Stimulated activated CD4-positive, alpha-beta T cell treated with anti-CD3 and anti-CD28 coated beads, Interleukin-15, amount 100 ng/mL, for 24 hours (primary cell): ENCODE measurements at places on chromosomes 6 and 20.
A peak's percentile ranks its signal among the peaks of the same experiment; 100 is the strongest.

- DNase-seq: no peak
These were observed 7.8 kb downstream of the GTPBP2 start for GRCh38 chr6:43621078-43621835.

DNA sequence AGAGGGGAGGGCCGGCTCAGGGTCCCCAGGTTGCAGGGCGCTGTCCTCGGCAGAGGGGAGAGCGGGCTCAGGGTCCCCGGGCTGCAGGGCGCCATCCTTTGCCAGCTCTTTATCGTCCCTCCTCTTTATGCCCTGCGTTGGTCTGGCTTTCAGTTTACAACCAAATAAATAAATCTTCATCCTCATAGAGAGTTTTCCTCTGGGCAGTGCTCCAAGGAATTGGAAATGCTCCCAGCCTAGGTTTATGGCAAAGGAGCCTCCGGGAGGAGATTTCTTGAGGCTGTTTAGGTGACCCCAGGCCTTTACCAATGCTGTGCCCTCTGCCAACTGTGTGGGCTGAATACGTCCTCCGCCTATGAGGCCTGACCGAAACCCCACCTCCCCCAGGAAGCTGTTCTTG, 60.2 kb downstream of the CHMP4B start:
- no peak for DNase-seq

DNA sequence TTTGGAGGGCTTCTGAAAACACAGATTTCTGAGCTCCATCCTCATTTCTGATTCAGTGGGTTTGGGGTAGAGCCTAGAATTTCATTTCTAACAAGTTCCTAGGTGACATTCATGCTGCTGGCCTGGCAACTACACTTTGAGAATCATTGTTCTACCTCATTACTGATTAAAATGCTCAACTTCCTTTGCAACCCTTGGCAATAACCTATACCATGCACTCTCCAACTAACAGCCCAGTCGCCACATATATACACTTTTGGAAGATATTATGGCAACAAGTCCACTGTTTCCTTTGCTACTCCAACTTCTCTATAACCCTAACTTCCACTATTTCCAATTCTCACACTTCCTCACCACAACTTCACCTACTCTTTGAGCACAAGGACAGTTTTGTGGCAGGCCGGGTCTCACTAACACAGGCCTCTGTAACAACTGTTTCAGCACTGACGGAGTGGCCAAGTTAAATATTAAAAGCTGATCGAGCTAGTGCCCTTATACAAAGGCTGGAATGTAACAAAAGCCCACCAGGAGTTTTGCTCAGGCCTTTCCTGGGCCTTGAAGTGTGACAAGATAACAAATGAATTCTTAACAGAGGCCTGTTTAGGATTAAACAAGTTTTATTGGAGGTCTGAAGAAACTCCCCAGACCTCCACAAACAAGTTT, 32.1 kb upstream of the RAB23 start:
- DNase-seq: no peak

DNA sequence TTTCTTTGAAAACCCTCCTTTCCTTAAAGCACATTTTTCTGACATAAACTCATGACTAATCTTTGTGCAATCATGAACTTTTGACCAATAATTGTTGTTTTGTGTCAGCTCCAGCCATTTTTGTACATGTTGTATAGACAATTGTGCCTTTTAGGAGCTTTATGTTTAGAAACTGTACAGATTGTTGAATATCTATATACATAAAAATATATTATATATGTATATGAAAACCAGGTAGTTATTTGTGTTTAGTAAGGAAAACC, 125.7 kb upstream of the EDN1 start:
- no peak for DNase-seq

DNA sequence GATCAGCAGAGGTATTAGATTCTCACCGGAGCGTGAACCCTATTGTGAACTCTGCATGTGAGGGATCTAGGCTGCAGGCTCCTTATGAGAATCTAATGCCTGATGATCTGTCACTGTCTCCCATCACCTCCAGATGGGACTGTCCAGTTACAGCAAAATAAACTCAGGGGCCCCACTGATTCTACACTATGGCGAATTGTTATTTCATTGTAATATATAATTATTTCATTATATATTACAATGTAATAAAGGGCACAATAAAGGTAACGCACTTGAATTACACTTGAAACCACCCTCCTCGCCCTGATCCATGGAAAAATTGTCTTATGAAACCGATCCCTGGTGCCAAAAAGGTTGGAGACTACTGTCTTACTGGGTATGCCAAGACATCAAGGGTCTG, 18.6 kb downstream of the PRKN start:
- DNase-seq: no peak

GRCh38 chr6:28080631-28081485, 490 bp downstream of the ZNF165 start:
- DNase-seq: peak; percentile 92

- no peak for DNase-seq
These were observed 274.6 kb downstream of the FOXC1 start for GRCh38 chr6:1884313-1884712.

- DNase-seq: no peak
These were observed 108.2 kb downstream of the THEMIS start for GRCh38 chr6:127792616-127793015.

- no peak for DNase-seq
These were observed 16.5 kb downstream of the MDFI start for GRCh38 chr6:41654698-41655151.

GRCh38 chr6:140445474-140446004, 1071.1 kb upstream of the CITED2 start:
- no peak for DNase-seq

DNA sequence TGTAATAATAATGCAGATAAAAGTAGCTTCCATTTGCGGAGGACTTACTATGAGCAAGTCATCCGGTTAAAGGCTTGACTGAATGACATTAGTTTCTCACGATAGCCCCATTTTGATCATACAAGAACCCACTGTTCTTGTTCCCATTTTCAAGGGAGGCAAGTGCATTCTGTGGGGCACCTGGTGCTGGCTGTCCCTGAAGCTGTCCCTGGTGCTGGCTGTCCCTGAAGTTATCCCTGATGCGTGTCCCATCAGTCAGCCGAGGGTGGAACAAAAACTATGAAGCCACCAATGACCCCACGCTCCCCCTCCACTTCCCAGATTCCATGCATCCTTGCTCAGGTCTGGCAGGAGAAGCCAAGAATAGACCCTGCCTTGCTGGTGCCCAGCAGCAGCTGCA, 95.3 kb downstream of the EDN3 start:
- no peak for DNase-seq

DNA sequence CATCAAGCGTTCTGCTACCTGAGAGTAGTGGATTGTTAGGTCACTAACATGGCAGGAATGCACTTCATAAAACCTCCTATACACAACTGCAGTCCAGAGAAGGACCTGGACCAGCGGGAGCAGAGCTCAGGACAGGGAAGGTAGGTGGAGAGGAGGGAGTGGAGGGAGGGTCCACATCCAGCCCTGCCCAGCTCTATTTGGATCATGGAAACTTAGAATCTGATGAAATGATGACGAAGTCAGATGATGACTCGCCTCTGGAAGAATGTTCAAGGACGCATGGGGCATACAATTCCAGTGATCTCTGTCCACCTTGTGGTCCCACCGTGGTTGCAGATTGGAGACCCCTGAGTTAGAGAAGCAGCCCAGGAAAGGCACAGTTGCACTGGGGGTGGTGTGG, 68.8 kb downstream of the CLIC5 start:
- DNase-seq: no peak

- DNase-seq: no peak
These were observed 191.4 kb upstream of the FAM83B start for GRCh38 chr6:54655162-54655561.

DNA sequence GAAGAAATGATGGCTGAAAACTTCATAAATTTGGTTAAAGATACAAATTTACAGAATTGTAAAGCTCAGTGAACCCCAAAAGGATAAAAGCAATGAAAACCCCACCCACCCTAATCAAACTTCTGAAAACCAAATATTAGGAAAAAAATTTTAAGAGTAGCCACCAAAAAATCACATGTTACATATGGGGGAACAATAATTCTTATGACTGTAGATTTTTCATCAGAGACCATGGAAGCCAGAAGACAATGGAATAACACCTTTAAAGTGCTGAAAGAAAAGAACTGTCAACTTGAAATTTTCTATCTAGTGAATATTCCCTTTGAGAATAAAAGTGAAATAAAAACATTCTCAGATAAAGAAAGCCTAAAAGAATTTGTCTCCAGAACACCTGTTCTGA, 24.4 kb downstream of the PROCR start:
- no peak for DNase-seq

DNA sequence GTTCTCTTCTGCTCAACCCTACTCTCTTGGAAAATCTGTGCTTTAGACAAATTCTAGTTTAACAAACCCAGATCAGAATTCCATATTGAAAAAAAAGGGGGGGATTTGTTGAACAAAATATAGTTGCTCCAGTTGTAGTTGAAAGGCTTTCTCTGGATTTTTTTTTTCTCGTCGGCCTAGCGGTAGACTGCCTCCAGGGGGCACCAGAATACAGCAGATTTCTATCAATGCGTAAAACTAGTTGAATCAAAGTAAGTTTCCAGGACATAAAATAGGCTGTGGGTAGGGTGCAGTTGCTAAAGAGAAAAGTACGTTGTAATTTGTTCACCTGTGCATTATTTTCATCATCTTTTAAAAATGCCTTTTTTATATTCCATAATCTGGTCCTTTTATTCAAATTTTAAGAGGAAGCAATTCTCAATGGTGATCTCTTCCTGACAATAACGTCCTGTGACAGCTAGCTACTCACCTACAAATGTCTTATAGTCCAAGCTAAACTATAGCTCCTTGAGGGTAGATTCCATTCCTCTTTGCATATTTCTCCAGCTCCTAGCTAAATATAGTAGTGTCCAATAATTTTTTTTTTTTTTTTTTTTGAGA, 105.4 kb downstream of the PERP start:
- peak; percentile 72 for DNase-seq

- peak; percentile 53 for DNase-seq
These were observed 656 bp downstream of the RTEL1 start for GRCh38 chr20:63658749-63659187.

DNA sequence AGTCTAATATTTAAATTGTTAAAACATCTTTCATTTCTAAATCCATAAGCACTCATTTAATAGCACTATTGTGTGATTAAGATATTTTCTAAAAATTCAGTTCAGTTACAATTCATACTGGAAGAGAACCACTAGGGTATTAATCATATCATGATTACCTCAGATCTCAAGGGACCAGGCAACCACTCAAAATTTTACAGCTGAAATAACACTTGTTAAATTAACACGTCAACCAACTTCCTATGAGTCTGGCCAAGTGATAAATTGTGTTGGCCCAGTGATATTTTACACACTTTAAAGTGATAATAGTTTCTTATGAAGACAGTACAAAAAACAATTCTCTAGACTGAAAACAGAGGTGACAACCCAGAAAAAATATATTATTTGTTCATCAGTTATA, 869.0 kb upstream of the ADGRB3 start:
- no peak for DNase-seq

DNA sequence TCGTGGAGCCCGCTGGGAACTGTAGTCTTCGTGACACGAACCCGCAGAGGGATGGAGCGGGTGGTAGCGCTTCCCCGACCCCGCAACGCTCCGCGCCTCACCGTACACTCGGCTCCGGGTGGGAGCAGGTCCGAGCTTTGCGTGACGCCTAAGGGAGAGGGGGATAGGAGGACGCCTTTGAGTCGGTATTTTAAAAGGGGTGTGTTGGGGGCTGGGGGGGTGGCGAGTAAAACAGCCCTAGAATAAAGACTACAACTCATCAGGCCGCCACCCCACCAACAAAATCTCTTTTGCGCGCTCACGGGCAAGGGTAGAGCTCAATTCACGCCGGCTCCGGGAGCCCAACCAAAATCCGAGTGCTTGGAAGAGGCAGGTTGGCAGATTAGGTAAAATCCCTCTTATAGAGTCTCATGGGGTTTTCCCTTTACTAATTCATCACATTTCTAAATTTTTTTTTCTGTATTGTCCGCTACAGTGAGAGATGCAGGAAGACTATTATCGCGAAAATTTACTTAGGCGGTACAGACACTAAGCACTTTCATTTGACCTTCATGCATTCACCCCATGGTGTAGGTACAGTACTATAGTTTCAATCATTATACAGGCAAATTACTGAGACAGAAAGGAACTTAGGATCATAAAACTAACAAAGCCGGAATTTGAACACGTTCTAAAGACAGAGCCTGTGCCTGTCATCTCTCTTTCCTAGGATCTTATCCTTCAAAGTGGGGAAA, 706 bp upstream of the SNX14 start:
- peak; percentile 69 for DNase-seq

- no peak for DNase-seq
These were observed 402.2 kb downstream of the DHX35 start for GRCh38 chr20:39364320-39364719.

GRCh38 chr6:79913369-79913768, 34.0 kb downstream of the ELOVL4 start:
- no peak for DNase-seq

DNA sequence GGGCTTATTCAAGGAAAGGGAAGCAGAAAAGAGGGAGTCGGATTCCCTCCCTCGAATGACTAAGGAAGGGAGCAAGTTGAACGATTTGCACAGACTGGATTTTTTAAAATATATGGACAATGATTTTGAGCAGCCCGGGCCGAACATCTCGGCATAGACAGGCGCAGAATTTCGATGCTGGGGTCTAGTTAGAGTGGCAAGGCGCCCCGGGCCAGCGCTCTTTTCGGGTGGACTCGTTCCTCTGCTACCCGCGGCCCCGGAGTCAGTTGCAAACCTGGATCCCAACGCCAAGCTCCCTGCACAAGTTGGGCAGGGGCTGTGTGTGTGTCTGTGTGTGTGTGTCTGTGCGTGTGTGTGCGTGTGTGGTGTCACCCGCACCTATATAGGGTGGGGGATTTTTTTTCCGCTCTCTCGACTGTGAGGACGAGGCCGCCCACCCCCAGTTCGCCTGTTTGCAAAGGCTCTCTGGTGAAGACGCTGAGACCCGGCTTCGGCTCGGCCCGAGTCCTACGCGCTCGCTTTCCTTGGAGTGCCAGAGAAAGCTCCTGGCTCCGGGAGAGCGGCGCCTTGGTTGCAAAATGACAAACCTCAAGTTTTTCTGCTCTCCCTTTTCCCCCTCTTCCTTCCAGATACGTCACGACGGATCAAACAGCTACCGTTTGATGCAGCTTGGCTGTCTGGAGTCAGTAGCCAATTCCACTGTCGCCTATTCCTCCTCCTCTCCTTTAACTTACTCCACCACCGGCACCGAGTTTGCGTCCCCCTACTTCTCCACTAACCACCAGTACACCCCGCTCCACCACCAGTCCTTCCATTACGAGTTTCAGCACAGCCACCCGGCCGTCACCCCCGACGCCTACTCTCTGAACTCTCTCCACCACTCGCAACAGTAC, 1.4 kb downstream of the TFAP2D start:
- DNase-seq: no peak

- peak; percentile 10 for DNase-seq
These were observed 34.0 kb downstream of the RSPO4 start for GRCh38 chr20:967796-968742.

GRCh38 chr20:51284176-51284575, 258.3 kb downstream of the NFATC2 start:
- no peak for DNase-seq

DNA sequence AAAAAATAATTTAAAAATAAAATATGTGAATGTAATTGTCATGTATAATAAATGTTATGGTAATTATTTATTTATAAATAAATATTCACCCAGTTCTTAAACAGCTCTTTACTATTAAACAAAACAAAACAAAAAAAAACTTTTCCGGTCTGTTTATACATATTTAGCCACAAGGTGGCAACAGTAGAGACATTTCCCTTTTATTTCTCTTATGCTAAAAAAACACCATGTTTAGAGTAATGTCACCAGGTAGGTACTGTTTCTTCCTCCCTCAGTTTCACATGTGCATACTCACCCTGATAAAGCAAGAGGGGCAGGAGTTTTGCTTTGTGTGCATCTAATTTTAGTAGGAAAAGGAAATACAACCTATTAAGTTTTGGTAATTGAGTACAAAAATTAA, 610.4 kb upstream of the IMPG1 start:
- no peak for DNase-seq
